GM12878 (cell line): ENCODE measurements at places on chromosomes 11 and 22.

GRCh38 chr11:72254299-72254993 is 10.5 kb upstream of the PHOX2A start:
- no peak for DNase-seq

- DNase-seq, result no peak
These were observed 6.2 kb downstream of the SYT12 start for GRCh38 chr11:67029146-67029545.

- DNase-seq, result no peak
These were observed 113.5 kb downstream of the SLC1A2 start for GRCh38 chr11:35305670-35306382.

GRCh38 chr11:34351687-34352469 is 5.9 kb downstream of the ABTB2 start:
- DNase-seq, result peak; percentile 50

DNA sequence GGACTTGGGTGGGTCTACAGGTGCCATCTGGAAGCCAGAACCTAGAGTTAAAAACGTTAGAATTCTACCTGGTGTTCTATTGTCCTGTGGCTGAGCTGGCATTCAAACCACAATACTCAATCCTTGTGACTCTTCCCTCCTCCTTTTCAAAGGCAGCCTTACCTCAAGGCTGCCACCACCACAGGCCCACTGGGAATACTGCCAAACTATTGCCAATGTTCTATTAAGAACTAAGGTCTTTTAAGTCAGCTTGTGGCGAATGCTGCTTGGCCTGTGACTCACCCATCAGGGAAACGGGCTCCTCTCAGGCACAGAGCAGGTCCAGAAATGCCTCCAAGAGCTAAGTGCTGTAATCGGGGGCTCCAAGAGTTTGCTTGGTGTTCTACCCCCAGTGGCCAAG is 1008.4 kb downstream of the JRKL start:
- no peak for DNase-seq

GRCh38 chr22:17235149-17235655 is 16.0 kb upstream of the ADA2 start:
- no peak for DNase-seq

DNA sequence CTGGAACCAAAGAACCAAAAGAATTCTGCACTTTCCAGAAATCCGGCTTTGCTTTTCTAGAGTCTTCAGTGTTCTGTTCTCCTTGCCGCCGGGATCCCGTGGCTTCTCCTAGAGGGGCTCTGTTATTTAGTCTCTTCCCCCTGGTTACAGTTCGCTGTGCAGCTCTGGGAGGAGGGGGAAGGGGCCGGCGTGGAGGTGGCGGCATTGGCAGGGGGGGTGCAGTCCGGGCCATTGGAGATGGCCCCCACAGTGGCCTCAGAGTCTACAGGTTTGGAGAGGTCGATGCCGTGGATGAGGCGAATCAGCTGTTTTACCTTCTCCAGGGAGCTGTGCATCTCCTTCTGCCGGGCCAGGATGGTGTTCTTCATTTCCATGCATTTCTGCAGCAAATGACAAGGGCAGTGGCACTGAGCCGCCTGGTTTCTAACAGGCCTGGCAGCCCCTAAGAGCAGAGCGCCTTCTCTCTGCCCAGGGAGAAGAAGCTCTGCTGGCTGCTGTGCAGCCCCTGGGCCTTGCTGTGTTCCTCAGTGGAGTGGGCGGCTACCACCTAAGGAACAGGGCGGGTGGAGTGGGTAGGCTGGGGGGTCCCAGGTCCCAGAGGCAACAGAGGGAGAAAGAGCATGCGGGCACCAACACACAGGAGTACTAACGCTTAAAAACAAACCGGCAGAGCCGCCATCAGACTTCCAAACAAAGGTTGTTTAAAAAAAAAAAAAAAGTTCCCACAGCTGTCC is 11.6 kb downstream of the LARGE2 start:
- DNase-seq, result no peak
